ENCODE measurements at places on chromosomes 13 and 19.
A peak's percentile ranks its signal among the peaks of the same experiment; 100 is the strongest.

GRCh38 chr19:925087-925525 lies 729 bp upstream of the ARID3A start:
- peak; percentile 59 for DNase-seq

DNA sequence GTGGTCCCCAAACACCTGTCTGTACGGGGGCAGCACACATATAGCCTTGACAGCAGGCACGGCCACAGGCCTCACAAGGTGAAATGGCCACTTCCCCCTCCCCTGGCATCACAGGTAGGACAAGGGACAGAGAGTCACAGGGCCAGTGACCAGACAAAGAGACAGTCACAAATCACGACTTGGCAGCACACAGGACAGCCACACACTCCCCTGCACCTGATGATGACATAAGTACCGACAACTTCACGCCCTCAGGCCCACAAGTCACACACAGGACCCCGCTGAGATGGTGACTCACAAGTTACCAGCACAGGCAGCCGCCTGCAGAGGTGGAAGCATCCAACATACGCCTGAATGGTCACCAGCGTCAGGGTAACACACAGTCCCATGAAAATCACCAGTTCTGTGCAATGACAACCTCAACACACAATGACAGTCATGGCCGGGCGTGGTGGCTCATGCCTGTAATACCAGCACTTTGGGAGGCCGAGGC lies 16.5 kb downstream of the TYK2 start:
- peak; percentile 60 for DNase-seq

GRCh38 chr19:38846097-38846496 lies 3.7 kb downstream of the HNRNPL start:
- no peak for DNase-seq

GRCh38 chr19:38024992-38025908 lies 118.2 kb downstream of the SIPA1L3 start:
- DNase-seq, result no peak

DNA sequence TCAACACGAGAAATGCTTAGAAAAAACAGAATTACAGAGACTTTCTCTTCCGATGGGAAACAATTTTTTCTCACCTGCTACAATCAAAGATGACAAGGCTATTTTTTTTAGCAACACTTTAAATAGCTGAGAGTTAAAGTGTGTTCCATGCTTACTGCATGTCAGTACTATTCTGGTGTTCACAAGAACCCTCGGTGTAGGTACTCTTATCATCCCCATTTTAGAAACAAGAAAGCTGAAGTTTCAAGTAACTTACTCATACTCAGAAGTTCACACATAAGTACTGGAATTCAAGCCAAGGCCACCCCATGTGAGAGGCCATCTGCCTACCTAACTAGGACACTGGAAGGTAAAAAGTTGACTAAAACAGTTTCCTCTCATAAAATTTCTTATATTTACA lies 9.0 kb upstream of the TNFRSF19 start:
- no peak for DNase-seq

- DNase-seq, result peak; percentile 69
These were observed 9.1 kb downstream of the ZNF653 start for GRCh38 chr19:11496391-11497163.

DNA sequence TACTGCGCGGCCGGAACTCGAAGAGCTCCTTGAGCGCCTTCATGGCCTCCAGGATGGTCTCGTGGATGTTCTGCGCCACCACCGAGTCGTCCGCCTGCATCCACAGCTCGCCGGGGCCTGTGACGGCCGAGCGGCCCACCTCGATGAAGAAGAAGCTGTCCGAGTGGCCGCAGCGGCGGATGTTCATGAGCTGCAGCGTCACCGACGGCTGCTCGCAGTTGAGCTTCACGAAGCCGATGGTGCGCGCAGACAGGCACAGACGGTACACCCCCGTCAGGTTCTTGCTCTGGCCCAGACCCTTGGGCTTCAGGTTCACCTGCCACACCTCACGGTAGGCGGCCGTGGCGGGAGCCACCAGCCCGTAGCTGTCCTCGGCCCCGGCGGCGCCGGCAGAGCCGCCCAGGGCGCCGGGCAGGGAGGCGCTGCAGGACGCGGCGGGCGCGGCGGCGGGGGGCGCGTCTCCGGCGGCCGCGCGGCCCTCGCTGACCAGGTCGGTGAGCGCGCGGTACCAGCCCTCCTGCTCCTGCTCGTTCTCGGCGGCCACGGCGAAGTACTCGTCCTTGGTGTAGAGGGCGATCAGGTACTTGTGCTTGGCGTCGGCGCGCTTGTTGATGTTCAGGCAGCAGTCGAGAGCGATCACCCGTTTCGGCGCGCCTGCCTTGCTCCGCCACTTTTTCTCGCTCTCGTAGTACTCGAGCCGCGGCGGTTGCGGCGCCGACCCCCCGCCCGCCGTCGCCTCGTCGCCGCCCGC lies 1.1 kb downstream of the IRS2 start:
- DNase-seq, result peak; percentile 37

GRCh38 chr13:114099918-114100445 lies 32.4 kb downstream of the RASA3 start:
- peak; percentile 62 for DNase-seq

GRCh38 chr13:107817647-107818287 lies 397.6 kb downstream of the LIG4 start:
- DNase-seq, result no peak

DNA sequence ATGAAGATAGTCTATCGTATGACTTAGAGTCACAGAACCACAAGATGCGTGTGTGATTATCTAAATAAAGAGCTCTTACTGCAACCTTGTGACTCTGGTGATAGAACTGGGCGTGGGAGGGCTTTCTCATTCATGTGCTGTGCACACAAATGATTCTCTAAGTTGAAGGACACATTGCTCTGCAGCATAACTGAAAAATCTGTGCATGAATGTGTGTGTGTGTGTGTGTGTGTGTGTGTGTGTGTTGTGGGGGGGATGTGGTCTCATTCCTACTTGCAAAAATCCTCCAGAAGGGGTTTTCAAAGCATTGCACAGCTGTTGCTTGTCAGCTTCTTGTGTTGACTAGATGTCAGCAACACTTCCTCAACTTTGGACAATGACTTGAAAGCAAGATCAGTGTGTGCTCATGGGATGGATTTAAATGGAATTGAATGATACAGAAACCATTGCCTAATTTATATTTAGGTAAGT lies 22.4 kb downstream of the LRCH1 start:
- DNase-seq, result peak; percentile 46

- DNase-seq, result no peak
These were observed 1.1 kb upstream of the CBLC start for GRCh38 chr19:44776402-44777096.
